ENCODE measurements at places on chromosomes 7 and 10.

DNA sequence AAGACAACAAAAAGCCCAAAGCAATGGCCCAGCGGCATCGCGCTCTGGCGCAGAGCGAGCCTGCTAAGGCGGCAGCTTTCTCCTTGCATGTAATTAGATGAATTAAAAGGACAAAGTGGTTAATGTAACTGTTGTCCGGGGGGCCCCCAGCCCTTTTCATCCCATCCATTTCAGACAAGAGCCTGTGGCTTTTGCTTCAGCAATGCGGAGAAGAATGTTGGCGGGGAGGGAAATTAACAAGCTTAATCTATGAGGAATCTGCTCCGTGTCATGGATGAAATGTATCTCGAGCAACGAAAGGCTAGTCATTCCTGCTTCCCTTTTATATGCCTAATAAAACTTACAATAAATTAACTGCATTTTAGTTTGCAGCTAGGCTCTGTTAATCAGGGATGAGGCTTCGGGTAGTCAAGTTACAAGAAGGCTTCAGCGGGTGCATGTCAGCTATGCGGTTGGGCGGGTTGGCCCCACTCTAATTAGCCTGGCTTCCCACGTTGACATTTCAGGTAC is 203.3 kb downstream of the BUB3 start:
- no peak for DNase-seq

- DNase-seq: no peak
Measured at GRCh38 chr7:83769407-83769806, 120.5 kb upstream of the SEMA3E start.

- DNase-seq: no peak
Measured at GRCh38 chr10:132354356-132355094, 22.5 kb downstream of the LRRC27 start.

DNA sequence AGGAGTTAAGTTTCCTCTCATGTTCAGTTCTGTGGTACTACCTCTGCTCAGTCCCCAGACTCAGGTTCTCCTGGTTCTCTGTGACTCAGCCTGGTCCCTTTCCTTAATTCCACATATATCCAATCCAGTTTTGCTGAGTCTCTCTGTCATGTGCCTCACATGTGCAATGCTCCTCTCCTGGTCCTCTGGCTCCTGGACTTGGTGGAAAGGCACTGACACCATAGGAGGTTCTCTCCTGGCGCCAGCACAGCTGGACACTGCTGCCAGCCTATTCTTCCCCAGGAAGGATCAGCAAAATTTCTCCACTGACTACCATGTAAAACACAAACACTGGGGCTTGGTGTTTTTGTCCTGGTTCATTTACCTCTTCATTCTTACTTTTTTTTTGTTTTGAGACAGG is 27.8 kb downstream of the GLUD1 start:
- DNase-seq: no peak

GRCh38 chr10:3720228-3721019 is 64.6 kb downstream of the KLF6 start:
- DNase-seq: no peak

DNA sequence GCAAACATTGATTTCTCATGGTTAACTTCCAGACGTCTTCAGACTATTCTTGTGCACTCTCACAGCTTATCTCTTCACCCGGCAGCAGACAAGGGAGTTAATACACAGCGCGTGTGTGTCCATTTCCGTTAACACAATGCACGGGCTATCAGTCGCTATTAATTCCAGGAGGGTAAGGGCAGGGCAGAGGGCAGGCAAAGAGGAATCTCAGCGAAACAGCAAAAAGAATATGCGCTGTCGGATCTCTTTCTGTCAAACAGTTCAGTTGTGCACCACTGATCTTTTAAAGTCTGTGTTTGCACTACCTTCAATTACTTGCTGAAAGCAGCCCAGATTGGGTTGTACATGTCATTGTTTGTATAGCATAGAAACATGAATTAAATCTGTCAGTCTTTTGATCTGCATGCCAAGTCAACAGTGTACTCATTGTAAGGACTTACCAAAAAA is 41.1 kb upstream of the CABCOCO1 start:
- DNase-seq: no peak

GRCh38 chr7:36894190-36894589 is 169.9 kb upstream of the AOAH start:
- DNase-seq: no peak

GRCh38 chr7:103524042-103524907 is 78.3 kb upstream of the SLC26A5 start:
- DNase-seq: no peak

GRCh38 chr10:119320981-119321380 is 113.6 kb downstream of the GRK5 start:
- no peak for DNase-seq

DNA sequence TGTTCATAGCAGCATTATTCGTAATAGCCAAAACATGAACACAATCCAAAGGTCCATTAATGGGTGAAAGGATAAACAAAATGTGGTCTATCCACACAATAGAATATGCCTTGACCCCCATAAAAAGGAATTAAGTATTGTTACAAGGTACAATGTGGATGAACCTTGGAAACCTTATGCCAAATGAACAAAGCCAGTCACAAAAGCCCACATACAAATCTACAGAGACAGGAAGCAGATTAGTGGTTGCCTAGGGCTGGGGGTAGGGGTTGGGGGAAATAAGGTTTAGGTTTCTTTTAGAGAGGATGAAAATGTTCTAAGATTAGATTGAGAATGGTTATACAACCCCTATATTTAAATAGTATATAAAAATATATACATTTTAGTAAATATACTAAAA is 34.8 kb downstream of the PIP4K2A start:
- DNase-seq: no peak

DNA sequence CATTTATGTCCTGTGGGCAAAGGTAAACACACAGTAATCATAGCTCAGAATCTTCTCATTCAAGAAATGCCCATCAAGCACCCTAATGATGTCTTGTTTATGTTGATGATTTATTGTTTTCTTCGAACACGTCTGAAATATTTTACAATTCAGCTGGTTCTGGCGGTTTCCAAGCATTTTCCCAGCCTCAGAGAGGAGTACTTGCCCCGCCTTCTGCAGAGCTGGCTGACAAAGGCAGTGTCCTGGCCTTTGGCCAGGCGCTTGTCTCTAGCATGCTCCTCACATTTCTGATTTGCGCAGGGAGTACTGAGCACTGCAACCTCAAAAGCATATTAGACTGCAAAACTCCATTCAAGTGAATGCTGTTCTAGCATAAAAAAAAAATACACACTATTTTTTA is 314.2 kb upstream of the GNAI1 start:
- no peak for DNase-seq

DNA sequence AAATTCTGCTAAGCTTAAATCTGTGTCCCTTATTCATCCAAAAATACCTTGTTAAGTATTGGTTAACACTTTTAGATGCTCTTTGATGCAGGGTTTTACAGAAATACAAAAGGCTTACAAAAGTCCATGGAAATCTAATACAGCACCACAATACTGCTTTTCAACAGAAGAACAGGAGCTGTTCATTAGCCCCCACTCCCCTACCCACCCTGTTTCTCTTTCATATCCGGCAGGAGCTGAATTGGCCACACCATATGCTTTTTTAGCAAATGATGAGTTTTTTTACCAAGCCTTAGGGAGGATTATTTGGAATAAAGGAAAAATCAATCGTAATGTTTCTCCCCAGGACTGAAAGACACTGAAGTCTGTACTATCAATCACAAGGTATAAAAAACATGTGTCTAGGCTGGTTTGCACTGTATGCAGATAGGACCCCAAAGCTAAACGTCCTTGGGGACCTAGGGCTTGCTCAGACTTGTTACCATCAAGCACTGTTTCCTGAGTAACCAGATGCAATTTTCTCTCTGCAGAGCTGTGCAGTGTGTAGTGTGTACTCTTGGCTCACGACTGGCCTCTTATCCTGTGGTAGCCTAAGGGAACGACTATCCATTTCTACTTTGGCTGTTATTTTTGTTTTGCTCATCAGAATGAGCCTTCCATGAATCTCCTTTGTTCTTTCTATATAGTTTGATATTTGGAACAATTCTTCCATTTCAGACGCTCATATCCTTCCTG is 143.3 kb upstream of the LRGUK start:
- DNase-seq: no peak

GRCh38 chr7:6533893-6534495 is 17.3 kb downstream of the GRID2IP start:
- no peak for DNase-seq

DNA sequence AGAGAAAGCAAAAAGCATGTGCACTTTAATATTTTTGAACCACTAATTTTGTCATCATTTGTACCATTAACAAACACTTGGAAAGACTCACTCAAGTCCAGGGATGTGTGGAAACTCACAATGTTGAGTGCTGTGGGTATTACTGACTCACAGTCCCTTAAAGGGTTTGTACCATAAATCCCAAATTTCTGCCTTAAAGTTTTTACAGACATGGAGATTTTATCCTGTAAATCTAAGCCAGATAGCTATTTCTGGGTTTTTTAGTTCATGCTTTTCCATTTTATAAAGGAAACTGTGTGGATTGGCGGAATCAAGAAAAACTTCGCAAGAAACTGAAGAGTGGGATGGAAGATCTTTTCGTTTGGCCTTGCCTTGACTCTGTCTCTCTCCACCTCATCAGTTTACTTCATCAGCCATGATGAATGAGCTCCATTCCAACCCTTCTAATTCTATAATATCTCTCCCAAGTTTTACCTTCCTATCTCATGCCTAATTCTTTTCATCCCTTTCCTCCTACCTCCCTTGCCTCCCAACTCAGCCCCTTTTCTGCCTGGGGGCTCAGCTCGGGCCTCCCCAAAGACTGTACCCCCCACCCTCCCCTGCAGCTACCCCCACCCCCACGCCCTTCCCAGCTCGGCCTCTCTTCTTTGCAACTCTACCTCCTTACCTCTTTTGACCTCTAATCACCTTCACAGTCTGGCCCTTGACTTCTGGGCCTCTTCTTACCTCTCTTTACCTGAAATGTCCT is 218.5 kb upstream of the MKLN1 start:
- DNase-seq: no peak

- DNase-seq: no peak
Measured at GRCh38 chr7:46854958-46855473, 726.9 kb downstream of the TNS3 start.

DNA sequence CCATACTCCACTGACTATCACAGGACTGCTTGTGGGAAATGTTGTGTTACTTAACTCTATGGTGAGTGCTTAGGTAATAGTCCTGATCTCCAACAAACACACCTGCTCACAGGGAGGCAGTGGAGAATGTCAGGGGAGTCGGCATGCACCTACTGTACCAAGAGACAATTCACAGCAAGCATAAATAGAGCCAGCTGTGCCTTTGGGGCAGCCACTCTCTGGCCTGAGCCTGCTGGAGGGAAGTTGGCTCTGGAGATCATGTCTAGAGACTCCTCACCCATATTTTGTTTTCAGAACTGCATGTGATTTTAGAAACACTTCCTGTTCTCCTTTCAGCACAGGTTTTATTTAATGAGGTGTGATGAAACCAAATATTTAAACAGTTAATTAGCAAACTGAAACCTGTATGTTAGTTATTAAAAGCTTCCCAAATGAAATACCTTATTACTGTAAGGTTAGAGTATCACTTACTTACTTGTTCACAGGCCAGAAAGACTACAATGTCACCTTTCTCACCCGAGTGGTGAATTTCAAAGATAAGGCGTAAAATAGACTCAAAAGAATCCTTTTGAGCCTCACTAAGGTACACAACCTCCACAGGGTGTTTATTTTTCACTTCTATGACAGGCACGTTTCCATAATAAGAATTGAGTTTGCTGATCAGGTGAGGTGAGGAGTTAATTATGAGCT is 21.8 kb downstream of the DHX32 start:
- DNase-seq: no peak

DNA sequence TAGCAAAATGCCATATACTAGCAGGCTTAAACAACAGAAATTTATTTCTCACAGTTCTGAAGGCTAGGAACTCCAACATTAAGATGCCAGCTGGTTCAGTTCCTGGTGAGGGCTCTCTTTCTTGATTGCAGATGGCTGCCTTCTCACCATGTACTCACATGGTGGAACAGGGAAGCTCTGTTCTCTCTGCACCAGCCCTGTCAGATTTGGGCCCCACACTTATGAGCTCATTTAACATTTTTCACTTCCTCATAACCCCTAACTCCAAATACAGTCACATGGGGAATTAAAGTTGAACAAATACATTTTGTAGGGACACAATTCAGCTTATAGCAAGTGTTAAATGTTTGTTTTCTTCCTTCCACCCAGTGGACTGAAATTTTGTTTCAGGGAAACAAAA is 218.6 kb upstream of the TAC1 start:
- DNase-seq: no peak

GRCh38 chr10:68559251-68559650 is 886 bp upstream of the TET1 start:
- DNase-seq: no peak

DNA sequence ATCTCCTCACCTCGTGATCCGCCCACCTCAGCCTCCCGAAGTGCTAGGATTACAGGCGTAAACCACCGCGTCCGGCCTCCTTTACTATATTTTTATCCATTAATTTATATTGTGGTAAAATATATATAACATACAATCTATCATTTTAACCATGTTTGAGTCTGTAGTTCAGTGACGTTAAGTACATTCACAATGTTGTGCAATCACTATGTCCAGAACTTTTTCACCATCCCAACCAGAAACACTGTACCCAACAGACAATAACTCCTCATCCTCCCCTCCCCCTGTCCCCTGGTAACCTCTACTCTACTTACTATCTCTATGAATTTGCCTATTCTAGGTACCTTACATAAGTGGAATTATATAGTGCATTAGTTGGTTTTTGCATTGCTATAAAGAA is 297.5 kb upstream of the GALNT17 start:
- DNase-seq: no peak

DNA sequence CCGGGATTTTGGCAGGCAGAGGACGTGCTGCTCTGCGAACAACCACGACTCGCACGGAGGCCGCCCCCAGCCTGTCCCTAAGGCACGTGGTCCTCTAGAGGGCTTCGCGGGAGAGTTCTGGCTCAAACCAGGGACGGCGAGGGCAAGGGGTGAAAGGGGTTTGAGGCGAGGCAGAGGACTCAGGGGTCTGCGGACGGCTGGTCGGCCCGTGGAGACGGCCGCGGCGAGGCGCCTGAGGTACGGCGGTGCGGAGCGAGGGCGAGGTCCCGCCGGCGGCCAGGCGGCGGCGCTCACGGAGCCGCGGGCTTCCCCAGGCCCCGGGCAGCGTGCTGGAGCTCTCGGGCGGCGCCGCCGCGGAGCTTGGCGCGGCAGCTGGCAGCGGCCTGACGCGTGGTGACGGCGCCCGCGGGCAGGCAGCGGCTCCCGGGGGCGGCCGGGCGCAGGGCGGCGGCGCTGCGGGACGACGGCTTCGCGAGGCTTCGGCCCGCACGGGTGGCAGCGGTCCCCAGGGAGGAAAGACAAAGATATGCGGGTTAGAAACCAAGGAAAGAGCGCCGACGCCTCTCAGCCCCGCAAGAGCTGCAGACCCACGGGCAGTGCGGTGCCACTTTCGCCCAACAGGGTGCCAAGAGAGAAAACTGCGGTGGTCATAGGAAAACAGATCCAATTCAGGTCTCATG is 44.8 kb downstream of the ZNF800 start:
- DNase-seq: peak; percentile 69

- no peak for DNase-seq
Measured at GRCh38 chr10:89032141-89032891, 41.7 kb downstream of the FAS start.

GRCh38 chr10:6025683-6026255 is 36.4 kb downstream of the IL2RA start:
- DNase-seq: no peak

- DNase-seq: no peak
Measured at GRCh38 chr10:20634839-20635238, 262.3 kb downstream of the NEBL start.

GRCh38 chr10:33196710-33197491 is 137.6 kb downstream of the NRP1 start:
- no peak for DNase-seq

GRCh38 chr10:86254081-86254480 is 112.5 kb downstream of the GRID1 start:
- DNase-seq: no peak

Measured in activated CD4-positive, alpha-beta T cell treated with anti-CD3 and anti-CD28 coated beads, Interleukin-2, amount 50 U/mL, for 1 hour (primary cell).